ENCODE measurements at places on chromosomes 16 and 17.

DNA sequence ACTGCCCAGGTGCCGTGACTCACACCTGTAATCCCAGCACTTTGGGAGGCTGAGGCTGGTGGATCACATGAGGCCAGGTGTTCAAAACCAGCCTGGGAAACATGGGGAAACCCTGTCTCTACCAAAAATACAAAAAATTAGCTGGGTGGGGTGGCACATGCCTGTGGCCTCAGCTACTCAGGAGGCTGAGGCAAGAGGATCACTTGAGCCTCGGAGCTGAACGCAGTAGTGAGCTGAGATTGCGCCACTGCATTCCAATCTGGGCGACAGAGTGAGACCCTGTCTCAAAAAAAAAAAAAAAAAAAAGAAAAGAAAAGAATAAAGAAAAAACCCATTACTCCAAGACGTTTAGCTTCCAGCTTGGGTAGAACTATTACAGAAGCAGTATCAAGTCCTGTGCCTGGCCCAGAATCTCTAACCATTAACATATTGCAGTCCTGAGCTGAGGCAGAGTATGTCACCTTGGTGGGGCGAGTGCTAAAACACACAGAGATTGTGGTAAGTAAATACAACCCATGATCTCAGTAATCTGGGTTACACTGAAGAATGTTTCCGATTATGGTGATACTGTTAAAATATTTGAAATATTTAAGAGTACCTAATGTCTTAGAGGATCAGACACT is 23.2 kb upstream of the CFAP20 start:
- no peak for DNase-seq

DNA sequence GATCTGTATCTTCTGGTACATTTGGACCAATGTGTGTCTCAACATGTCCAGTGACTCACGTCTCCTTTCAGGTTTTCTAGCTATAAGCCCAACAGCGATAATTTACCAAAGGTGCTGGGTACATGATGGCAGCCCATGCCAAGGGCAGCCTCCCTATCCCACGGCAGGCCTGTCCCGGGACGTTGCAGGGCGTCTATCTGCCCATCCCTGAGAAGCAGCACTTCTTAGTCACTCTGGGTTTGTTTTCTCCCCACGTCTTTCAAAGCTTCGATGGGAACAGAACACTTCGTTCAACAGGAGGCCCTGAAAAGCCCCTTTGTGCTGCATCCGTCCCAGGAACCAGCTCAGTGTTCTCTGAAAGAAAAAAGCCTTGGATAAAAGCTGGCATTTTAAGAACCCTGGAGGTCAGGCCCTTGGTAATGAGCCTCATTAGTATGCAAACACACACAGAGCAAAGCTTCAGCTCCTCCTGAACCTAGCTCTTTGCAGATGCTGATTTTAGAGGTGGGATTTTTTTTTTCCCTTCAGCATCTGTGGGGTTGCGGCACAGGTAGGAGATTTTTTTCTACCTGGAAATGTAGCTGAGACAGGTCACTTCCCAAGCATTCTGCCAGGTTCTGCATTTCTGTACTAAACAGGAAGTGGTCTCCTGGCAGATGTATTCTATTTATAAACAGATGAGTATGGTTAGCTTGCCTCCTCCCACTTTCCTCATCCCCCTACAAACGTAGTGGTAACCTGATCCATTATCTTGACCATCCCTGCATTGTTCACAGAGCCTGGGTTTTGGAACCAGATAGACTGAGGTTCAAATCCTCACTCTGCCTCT is 17.5 kb upstream of the MT4 start:
- no peak for DNase-seq

- no peak for DNase-seq
Measured at GRCh38 chr17:27666831-27667560, 36.0 kb downstream of the LGALS9 start.

DNA sequence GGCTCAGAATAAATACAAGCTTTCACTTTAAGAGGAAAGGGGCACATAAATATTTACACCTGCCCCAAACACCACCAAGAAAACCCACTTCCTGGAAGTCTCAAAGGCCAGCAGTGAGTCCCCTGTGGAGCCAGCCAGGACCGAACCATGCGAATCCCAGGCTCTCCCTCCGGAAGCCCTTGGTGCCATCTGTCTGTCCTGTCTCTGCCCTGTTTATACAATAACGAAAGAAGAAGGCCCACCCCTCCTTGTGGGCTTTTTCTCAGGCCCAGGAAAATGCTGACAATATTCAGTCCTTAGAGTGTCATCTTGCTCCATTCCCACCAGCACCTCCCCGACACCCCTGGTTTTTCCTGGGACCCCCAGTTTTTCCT is 3.6 kb upstream of the SLC6A4 start:
- no peak for DNase-seq

DNA sequence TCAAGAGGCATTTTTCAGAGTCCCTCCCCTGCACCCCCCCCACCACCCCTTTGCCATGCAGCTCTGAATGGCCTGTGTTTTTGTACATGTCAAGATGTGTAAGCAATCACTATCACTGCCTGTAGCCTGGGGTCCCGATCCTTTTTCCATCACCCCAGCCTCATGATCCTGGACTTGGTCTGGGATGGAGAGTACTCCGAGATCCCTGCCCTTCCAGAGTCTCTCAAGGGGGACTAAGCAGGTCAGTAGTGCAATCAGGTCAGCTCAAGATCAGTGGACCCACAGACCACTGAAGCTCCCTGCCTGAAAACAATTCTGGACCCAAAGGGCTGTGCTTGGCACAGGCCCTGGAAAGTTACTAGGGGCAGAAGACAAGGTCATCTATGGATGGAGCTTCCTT is 7.5 kb upstream of the GJD3 start:
- no peak for DNase-seq

DNA sequence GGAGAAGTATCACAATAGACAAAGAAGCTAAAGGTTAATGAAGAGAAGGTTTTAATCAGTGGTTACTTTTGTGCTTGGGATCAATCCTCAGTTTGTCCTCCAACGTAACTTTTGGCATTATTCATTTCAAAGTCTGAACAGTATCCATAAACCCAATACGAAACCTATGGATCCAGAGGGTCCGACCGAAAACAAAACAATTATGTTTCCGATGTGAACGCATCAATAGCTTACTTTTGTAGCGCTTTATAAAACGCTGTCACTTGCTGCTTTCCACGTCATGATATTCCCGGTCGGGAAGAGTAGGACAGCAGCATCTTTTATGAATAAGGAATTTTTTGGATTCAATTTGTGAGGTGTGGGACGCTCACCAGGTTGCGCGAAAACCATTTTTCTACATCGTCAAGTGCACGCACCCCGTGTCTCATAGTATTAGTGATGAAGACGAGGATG is 383.8 kb downstream of the ZFHX3 start:
- no peak for DNase-seq

Measured in NCI-H2171 (cell line).